Activated T-helper 17 cell treated with anti-CD3 and anti-CD28 coated beads, Interleukin-2, amount 50 U/mL, for 72 hours (primary cell): ENCODE measurements at places on chromosomes 7 and 10.

DNA sequence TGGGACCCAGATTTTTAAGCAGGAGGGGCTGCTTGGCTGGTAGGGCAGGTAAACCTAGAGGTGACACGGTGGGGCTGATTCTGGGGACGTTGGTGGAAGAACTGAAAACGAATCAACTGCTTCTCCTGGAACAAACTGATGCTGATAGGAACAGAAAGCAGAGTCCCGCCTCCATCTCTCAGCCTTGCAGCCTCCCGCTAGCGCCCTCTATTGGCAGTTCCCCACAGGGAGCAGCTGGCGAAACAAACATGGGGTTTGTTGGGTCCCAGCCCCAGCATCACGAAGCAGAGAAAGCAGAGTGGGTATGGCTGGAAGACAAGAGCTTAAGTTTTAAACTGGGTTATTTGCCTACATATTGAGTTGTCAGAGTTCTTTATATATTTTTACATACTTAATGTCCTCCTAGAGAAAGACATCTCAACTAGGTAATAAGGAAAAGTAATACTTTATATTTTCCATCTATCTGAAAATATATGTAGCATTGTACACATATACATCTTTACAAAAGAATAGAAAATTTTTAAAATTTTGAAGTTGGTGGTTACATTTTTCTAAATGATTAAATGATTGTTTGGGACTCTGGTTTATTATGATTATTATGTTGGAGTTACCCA lies 42.3 kb upstream of the FOXI2 start:
- no peak for ATAC-seq

DNA sequence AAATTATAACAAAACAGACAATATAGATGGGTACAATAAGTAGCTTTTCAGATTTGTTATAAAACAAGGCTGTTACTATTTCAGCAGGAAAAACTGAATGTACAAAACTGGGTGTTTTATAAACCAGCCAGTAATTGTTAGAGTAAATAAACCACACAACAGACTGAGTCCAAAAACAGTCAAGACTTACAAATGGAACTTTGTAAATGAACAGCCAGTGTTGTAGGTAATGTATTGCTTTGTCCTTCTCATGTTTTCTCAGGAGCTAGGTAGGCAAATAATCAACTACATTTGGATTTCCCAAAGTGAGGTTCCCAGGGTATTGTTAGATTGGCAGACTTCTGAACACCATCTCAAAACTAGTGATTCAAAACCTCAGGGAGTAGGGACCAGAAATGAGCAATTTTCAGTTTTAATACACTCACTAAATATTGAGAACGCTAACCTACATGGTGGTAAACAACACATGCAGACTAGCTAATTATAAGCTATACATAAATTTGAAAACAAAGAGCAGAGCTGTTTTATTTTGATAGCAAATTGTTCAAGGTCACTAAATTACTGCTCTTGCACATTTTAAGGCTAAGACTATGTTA lies 36.2 kb downstream of the HERPUD2 start:
- ATAC-seq: peak; percentile 84

GRCh38 chr7:12004581-12004980 lies 172.6 kb upstream of the THSD7A start:
- ATAC-seq: no peak

DNA sequence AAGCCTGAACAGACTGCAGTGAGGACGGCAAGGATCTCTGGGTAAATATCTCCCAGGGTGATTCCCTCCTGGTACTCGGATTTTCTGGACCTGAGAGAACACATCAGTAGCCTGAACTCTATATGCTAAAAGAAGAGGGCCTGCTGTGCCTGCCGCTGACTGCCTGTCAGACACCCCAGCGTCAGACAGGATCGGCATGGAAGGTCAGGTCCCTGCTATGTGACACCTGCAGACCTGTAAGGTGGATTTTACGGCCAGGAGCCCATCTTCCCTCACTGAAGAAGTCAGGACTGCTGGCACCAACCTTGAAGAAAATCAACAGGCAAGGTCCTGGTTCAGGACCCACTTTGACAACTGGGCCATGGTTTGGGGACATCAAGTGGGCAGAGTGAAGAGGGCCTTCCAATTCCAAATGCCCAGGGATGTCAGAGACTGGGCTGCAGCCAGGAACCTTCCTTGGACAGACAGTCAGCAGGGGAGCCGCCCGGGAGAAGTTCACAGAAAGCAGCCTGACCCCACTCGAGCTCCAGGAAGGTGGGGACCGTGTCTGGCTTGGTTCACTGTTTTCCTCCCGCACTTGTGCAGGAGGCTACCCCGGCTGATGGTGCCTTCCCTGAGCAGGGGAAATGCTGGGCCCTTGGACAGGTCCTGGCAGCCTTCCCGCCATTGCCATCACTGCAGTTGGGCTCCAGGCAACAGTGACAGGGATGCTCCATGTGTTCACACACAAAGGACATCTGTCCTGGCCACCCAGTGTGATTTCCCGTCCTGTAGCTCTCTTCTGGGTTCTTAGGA lies 91.8 kb upstream of the LANCL2 start:
- no peak for ATAC-seq

GRCh38 chr7:46291050-46291438 lies 370.0 kb upstream of the IGFBP3 start:
- ATAC-seq: peak; percentile 40

- ATAC-seq: no peak
Measured at GRCh38 chr10:113982769-113983168, 60.9 kb upstream of the ADRB1 start.

DNA sequence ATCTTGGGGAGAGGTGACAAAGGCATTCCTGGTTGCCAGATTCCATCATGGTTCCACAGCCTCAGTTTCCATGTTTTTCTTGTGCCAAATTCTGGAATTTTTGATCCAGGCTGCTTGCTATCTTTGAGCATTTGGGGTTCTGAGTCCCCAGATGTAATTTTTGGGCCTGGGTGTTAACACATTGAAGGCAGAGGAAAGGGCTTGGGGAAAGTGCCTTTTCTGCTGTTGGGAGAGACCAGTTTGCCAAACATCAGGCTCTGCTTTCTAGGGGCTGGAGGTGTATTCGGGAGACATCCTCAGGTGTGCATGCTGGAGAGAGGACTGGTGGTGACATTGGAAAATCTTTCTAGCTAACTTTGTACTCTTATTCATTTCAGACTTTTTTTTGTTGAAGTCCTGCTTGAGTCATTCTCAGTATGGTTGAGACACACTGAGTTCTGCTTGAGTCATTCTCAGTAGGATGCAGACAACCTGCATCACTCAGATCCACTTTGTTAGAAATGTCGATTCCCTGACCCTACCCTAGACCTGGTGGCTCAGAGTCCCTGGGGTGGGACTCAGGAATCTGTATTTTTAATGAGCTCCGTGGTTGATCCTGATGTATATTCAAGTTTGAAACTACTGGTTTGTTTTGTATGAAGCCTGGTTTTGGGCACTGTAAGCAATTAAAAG lies 101.0 kb downstream of the LRMDA start:
- ATAC-seq: peak; percentile 46

DNA sequence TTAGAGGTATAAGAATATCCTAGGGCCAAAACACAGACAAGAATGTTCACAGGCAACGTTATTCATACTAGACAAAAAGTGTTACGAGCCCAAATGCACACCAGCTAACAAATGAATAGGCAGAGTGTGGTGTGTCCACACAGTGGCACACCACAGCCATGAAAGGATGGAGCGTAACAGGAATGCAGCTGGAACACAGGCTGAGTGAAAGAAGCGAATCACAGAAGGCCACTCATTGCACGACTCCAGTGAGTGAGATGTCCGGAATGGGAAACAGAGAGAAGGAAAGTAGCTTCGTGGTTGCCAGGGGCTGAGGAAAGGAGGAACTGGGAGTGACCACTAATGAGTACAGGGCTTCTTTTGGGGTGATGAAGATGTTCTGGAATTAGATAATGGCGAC lies 198.8 kb downstream of the TNS3 start:
- ATAC-seq: no peak

GRCh38 chr10:20415684-20416083 lies 481.4 kb downstream of the NEBL start:
- no peak for ATAC-seq

DNA sequence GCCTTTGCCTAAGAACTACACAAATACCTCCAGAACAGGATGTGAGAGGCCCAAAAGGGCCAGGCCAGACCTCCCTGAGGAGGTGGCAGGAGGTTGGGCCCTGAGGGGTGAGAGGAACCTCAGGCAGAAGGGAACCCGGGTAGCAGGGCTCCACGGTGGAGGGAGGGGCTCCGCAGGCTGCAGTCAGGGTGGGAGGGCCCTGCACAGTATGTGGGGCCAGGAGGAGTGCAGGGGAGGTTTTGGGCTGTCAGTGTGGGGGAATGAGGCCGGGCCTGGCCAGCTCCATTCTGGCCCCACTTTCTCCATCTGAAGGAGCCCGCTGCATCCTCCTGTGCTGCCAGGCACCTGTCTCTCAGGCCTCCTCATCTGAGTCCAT lies 25.9 kb downstream of the DNAJB12 start:
- peak; percentile 23 for ATAC-seq

- no peak for ATAC-seq
Measured at GRCh38 chr7:37675749-37676148, 7.8 kb upstream of the GPR141 start.

GRCh38 chr10:22690614-22691431 lies 23.6 kb downstream of the PIP4K2A start:
- no peak for ATAC-seq

DNA sequence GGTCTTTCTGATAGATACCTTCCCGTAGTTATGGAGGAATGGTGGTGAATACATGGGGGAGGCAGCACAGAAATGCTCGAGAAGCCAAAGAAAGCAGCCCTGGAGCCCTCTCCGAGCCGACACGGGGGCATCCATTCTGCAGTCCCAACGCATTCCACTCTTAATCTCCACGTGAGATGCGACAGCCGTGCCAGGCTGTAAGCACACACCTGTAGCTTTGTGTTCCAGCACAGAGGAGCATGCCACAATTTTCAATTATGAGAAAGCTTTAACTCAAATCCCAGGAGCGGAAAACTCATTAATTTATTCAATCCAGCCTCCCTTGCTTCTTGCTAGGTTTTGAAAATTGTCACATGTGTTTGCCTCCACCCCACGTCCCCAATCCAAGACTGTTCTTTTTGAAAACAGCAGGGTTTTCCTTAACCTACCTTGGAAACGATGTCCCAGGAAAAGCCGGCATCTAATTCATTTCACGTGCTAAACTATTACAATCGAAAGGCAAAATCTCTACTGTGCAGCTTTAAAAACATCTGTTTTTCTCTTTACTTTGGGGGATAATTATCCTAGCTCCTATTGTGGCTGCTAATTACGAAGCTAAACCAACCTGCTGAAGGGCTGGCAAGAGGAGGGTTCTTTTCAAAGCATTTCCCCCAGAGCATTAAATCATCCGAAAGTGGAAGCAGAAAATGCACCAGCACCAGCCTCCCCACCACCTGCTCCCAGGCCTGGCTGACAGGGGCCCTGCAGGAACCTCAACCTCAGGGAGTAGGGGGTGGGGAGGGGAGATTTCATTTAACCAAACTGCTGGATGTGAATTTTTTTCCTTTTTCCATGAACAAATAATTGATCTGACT lies 56.0 kb upstream of the CHST15 start:
- ATAC-seq: no peak
